ENCODE measurements at places on chromosomes 2 and 18.

GRCh38 chr2:449246-450067, 161.6 kb upstream of the ALKAL2 start:
- no peak for DNase-seq

- DNase-seq: no peak
These were observed 27.9 kb upstream of the ASNSD1 start for GRCh38 chr2:189633392-189633811.

GRCh38 chr18:24778810-24779418, 318.5 kb downstream of the HRH4 start:
- no peak for DNase-seq

DNA sequence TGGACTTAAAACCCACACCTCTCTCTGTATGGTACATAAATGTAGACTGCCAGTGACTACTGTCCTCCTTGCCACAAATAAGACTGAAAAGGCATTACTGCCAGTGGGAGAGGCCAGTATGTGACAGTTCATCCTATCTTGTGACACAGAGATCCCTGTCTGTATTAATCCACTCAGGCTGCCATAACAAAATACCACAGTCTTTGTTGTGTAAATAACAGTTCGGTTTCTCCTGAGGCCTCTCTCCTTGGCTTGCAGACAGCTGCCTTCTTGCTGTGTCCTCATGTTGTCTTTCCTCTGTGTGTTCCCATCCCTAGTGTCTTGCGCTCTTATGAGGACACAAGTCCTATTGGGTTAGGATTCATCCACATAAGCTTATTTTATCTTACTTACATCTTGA, 46.4 kb upstream of the IL1RL1 start:
- no peak for DNase-seq
